HCT116 (cell line): ENCODE measurements at places on chromosomes 1 and 21.
A peak's percentile ranks its signal among the peaks of the same experiment; 100 is the strongest.

- DNase-seq: no peak
Observed at GRCh38 chr1:1353389-1354151, 4.4 kb upstream of the DVL1 start.

DNA sequence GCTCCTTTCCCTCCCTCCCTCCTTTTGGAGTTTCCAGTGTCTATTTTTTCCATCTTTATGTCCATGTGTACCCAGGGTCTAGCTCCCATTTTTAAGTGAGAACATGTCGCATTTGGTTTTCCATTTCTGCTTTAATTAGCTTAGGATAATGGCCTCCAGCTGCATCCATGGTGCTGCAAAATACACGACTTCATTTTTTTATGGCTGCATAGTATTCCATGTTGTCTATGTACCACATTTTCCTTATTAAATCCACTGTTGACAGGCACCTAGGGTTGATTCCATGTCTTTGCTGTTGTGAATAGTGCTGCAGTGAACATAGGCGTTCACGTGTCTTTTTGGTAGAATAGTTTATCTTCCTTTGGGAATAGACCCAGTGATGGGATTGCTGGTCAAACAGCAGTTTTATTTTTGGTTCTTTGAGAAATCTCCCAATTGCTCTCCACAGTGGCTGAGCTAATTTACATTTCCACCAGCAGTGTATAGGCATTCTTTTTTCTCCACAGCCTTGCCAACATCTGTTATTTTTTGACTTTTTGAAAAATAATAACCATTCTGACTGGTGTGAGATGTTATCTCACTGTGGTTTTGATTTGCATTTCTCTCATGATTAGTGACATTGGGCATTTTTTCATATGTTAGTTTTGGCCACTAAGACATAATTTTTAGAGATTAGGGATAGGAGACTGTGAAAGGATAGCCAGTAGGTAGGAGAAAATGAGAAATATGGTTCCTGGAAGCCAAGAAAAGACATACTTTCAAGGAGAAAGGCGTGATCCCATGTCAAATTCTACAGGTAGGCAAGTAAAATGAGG, 50.4 kb downstream of the ADAMTS1 start:
- no peak for DNase-seq

- no peak for DNase-seq
Observed at GRCh38 chr1:31020007-31020790, 45.3 kb downstream of the PUM1 start.

DNA sequence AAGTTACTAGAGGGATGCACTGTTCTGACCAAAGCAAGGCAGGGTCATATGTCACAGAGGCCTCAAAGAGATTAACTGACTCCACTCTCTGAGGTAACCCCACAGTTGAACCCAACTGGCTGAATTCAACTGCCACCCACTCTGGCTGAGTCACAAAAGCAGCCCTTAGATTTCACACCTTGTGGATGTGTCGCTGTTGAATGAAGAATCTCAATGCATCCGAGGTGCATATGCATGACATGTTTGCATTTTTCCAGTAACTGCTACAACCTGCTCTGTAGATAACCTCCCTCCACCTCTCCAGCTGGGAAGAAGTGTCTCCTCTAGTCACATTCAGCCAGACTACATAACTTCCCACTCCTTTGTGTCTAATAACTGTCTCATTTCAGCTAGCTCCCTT, 27.9 kb upstream of the KIF21B start:
- DNase-seq: no peak

GRCh38 chr1:226609836-226610455, 61.4 kb downstream of the STUM start:
- DNase-seq: no peak

DNA sequence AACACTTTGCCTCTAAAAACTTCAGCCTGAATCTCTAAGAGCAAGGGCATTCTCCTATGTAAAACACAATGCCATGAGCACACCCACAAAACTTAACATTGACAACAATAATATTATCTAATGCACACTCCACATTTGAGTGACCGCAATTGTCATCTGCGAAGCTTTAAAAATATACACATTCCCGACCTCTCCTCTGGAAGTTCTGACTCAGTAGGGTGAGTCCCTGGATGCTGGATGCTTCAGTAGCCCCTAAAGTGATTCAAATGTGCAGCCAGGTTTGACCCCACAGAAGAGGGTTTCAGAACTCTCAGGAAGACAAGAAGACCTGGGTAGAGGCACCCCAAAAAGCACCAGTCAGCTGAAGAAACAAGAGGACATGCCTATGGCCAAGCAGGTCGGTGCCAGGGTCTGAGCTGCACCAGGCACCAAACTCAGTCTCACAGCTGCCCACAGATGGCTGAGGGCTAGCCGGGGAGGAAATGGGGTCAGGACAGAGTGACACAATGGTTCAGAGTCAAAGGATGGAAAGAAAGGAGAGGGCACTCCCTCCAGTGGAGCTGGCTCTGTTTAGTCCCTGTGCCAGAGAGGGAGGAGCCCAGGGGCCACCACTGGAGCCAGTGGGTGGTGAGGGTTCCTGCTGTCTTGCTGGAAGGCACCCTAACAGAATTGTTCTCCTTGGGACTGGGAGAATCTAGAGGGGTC, 17.4 kb downstream of the PIK3C2B start:
- no peak for DNase-seq

GRCh38 chr1:163813251-163813650, 491.5 kb downstream of the NUF2 start:
- DNase-seq: no peak

- no peak for DNase-seq
Observed at GRCh38 chr1:65001231-65001792, 35.0 kb upstream of the JAK1 start.

GRCh38 chr1:223714849-223715603, 2.7 kb downstream of the CAPN2 start:
- DNase-seq: peak; percentile 66

GRCh38 chr21:15007716-15008296, 57.0 kb downstream of the NRIP1 start:
- DNase-seq: no peak

GRCh38 chr1:6014130-6014999, 22.1 kb upstream of the NPHP4 start:
- DNase-seq: no peak

DNA sequence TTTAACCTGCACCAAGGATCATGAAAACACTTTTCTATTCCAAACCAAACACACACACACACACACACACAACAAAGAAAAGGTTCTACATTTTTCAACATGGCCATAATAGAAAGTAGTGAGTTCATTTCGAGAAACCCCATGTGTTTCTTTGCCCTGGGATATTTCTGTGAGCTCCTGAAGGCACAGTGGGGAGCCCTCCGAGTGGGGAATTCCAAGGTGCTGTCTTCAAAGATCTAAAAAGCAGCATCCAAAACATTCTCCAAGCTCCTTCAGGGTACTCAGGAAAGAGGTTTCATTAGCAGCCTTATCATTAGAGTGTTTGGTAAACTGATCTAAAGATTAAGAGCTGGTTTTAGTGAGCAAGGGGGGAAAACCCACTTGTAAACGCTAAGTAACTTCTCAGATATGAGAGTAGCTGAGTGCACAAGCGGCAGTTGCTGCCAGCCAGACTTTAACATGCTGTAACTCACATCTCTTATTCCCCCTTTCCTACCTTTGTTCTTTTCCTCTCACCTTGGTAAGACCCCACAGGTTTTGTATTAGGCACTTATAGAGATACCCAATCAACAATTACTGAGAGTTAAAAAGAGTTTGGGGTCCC, 38.3 kb downstream of the ZC3H11B start:
- no peak for DNase-seq

GRCh38 chr1:53134961-53135734, 7.3 kb downstream of the SLC1A7 start:
- no peak for DNase-seq
